D721Med (cell line): ENCODE measurements at places on chromosomes 2 and 18.
A peak's percentile ranks its signal among the peaks of the same experiment; 100 is the strongest.

DNA sequence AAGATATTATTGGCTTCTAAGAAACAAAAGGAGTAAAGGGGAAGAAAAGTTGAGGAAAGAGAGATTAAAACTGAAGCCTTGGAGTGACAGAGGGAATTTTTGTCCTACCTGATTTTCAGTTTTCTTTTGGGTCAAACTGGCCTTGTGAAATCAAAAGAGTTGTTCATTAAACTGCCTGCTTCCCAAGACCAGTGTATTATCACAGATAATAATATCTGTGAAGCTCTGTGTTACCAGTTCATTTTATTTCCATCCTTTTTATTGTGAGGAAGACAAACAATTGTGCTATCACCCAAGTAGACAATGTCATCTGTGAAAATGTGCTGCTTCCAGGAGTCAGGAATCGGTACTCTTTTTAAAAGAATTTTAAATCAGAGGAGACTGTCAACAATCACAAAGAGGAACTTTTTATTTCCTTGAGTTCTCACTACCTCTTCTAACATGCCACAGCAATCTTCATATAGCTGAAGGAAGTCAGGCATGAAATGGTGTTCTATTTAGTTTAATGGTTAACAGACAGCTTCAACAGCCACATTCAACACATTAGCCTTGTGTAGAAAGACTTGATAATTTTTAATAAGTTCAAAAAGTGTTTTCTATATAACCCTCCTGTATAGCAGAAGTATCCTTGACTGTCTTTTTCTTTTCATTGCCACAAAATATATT lies 554.8 kb downstream of the PIK3C3 start:
- DNase-seq: no peak

GRCh38 chr2:129906861-129907235 lies 72.6 kb upstream of the RAB6C start:
- DNase-seq: no peak

DNA sequence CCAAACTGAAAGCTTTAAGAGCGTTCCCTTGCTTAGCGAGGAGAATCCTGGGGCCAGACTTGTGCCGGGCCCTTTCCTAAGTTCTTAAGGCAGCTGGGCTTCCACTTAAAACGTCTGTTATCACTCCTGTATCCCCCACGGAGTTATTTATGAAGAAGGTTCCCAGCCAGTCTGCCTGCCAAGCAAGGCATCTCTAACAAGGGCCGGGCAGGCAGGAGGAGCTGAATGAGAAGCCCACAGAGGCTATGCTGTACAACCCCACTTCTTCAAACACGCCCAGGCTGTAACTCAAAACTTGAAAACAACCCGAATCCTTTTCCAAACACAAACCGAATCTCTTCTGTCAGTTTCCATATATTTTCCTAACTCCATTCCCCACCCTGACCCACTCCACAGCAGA lies 39.0 kb upstream of the ZFP36L2 start:
- no peak for DNase-seq

- DNase-seq: peak; percentile 10
These were observed 30.6 kb downstream of the ORC4 start for GRCh38 chr2:147989809-147990403.

DNA sequence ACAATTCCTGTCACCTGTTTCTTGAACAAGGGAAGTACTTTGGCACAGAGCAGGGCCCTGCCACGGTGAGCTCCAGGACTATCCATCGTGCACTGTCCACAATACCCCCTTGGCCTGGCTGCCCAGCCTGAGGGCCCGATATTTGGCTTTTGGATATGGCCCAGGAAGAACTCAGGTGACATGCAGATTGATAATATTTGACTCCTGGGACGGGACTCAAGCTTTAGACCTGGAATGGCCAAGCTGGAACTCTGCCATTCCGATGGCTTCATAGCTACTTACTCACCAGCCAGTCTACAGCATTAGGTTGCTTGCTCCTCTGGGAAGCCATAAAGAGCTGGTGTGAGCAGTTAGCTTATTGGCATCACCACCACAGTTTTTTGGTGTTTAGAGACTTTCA lies 26.6 kb downstream of the EML6 start:
- no peak for DNase-seq

DNA sequence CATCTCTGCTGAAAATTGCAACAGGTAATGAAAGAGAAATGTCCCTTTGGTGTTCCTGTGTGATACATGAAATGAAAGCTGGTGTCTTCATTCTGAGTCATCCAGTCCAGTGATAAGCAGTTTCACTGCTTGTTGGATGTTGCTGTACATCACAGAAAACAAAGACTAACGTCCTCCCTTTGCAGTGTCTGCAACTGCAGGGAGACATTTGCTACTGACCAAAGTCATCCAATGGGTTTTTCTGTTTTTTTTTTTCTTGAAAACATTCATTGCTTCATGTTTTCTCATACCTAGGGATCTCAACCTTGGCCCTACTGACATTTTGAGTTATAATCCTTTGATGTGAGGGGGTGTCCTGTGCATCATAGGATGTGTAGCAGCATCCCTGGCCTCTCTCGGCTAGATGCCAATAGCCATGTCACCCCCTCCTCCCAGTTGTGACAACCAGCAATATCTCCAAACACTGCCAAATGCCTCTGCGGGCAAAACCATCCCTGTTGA lies 63.6 kb upstream of the FZD5 start:
- no peak for DNase-seq

DNA sequence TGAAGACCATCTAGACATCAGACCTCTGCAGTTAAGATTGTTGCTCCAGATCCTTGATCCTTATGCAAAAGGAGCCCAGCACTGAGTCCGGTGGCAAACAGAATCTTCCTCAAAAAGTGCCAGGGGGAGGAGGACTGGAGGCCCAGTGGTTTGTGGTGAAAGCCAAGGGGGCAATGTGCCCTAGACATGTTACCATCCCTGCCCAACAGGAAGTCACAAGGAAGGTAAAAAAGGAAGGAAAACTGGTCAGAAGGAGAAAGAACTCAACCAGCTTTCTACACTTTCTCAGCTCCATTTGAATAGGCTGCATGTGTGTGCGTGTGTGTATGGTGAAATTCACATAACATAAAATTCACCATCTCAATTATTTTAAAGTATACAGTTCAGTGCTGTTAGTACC lies 25.0 kb upstream of the KDM3A start:
- DNase-seq: no peak

DNA sequence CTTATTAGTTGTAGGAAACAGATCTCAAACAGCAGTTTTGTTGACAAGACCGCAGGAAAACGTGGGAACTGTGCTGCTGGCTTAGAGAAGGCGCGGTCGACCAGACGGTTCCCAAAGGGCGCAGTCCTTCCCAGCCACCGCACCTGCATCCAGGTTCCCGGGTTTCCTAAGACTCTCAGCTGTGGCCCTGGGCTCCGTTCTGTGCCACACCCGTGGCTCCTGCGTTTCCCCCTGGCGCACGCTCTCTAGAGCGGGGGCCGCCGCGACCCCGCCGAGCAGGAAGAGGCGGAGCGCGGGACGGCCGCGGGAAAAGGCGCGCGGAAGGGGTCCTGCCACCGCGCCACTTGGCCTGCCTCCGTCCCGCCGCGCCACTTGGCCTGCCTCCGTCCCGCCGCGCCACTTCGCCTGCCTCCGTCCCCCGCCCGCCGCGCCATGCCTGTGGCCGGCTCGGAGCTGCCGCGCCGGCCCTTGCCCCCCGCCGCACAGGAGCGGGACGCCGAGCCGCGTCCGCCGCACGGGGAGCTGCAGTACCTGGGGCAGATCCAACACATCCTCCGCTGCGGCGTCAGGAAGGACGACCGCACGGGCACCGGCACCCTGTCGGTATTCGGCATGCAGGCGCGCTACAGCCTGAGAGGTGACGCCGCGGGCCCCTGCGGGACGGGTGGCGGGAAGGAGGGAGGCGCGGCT lies at the start of gene TYMS:
Gene TYMS (plus strand): TSS at position 343 of the 690 bp plus-strand sequence. CDS start 90 bp downstream, at position 433.
- DNase-seq: peak; percentile 72
